ENCODE measurements at places on chromosomes 16 and 17.
A peak's percentile ranks its signal among the peaks of the same experiment; 100 is the strongest.

GRCh38 chr16:70470927-70471341, 16.5 kb downstream of the FCSK start:
- DNase-seq: no peak

DNA sequence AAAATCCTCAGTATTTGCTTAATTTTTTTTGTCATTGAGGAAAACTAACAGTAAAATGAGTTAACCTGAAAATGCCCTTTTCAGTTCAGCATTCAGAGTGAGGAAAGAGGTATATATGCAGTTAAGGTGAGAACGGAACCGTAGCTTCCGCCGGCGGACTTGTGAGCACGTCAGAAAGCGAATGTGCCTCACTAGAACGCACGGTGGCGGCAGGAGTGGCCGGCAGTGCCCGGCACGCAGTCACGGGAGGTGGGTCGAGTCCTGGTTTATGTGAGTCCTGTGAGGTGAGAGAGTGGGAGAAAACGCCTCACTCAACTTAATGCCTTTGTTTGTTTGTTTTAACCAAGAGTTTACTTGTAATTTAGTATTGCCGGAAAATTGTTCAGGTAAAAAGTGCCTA, 6.1 kb downstream of the SEC14L1 start:
- no peak for DNase-seq

GRCh38 chr17:80938556-80938955, 53.1 kb upstream of the CHMP6 start:
- no peak for DNase-seq

DNA sequence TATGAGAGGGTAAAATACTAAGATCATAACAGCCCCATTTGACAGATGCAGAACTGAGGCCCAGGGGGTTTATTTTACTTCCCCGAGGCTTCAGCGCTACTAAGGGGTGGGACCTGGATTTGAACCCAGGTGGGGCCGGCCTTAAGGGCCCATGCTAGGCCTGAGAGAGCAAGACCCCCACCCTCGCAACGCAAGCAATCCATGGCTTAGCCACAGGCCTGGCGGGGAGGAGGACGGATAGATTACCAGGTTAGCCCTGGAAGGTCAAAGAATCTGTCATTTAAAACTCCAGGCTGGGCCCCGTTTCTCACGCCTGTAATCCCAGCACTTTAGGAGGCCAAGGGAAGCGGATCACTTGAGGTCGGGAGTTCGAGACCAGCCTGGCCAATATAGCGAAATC, 1.9 kb upstream of the CDH3 start:
- no peak for DNase-seq

DNA sequence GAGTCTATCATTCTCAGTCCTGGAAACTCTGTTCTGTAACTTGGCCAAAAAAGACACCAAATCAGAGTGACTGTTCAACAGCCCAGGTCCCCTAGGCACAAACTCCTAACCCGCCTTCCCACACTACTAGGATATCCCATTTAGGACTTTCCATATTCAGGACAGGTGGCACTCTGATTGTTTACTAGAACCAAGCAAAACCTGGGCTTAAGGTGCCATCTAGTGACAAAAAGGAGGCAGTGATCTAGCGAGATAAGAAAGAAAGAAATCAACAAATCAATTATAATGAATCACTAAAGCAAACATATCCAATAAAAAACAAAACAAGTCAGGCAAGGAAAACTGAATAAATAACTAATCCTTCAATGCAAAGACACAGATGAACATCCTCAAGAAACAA, 203.9 kb downstream of the CEP112 start:
- DNase-seq: no peak

DNA sequence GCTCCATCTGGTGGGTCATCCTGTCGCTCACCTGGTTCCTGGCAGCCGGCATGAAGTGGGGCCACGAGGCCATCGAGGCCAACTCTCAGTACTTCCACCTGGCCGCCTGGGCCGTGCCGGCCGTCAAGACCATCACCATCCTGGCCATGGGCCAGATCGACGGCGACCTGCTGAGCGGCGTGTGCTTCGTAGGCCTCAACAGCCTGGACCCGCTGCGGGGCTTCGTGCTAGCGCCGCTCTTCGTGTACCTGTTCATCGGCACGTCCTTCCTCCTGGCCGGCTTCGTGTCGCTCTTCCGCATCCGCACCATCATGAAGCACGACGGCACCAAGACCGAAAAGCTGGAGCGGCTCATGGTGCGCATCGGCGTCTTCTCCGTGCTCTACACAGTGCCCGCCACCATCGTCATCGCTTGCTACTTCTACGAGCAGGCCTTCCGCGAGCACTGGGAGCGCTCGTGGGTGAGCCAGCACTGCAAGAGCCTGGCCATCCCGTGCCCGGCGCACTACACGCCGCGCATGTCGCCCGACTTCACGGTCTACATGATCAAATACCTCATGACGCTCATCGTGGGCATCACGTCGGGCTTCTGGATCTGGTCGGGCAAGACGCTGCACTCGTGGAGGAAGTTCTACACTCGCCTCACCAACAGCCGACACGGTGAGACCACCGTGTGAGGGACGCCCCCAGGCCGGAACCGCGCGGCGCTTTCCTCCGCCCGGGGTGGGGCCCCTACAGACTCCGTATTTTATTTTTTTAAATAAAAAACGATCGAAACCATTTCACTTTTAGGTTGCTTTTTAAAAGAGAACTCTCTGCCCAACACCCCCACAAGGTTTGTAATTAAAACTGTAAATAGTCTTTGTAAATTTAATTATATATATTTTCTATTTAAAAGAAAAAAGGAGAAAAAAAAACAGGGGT, 1.7 kb downstream of the FZD2 start:
- DNase-seq: no peak

GRCh38 chr17:62870030-62870541, 62.0 kb upstream of the MARCHF10 start:
- DNase-seq: no peak

- no peak for DNase-seq
Observed at GRCh38 chr16:28542646-28543045, 3.9 kb upstream of the NUPR1 start.

GRCh38 chr16:4909825-4910224, 27.1 kb downstream of the PPL start:
- no peak for DNase-seq

- no peak for DNase-seq
Observed at GRCh38 chr16:1036166-1036565, 36.4 kb upstream of the SSTR5 start.

- no peak for DNase-seq
Observed at GRCh38 chr16:56534847-56535383, 15.1 kb upstream of the BBS2 start.

GRCh38 chr17:69762359-69762758, 312.7 kb upstream of the KCNJ16 start:
- DNase-seq: no peak

DNA sequence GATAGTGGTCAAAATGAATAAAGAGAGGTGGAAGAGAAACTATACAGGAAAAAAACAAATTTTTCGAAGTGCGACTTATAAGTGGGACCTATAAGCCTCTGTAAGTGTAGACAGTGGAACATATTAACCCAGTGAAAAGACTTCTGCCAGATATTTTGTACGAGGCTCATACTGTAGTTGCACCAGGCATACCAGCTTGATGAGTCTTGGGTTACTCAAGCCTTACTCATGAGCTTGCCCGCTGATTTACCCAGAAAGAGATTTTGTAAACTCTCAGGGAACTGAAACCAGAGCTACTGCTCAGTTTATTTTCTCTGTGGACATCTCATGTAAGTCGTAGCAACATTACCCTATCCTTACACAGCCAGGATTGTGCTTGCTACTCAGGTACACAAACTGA, 708.0 kb upstream of the SOX9 start:
- no peak for DNase-seq

DNA sequence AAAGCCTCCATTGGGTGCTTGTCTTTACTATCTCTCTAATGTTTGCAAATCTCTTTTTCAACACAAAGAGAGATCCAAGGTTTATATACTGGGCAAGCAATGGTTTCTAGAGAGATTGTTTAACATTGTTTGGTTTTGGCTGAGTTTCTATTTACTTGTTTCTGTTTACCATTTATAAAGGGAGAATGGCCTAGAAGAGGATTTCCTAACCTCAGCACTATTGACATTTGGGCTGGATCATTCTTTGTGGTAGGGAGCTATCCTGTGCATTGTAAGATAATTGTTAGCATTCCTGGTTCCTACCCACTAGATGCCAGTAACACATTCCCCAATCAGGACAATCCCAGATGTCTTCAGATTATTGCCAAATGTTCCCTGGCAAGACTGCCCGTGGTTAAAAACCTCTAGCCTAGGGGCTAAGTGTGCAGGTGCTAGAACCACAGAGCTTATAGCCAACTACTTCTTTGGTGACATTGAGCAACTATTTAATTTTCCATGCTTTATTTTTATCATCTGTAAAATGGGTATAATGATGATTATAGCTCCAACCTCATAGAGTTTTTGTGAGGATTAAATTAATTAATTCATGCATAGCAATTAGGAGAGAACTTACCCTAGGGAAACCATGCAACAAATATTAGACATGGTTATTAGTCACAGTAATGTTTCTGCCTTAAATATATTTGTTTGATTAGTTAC, 413.9 kb upstream of the MAF start:
- no peak for DNase-seq

- DNase-seq: no peak
Observed at GRCh38 chr16:83187405-83187804, 560.6 kb downstream of the CDH13 start.

GRCh38 chr17:56434610-56435009, 158.9 kb upstream of the NOG start:
- DNase-seq: no peak

DNA sequence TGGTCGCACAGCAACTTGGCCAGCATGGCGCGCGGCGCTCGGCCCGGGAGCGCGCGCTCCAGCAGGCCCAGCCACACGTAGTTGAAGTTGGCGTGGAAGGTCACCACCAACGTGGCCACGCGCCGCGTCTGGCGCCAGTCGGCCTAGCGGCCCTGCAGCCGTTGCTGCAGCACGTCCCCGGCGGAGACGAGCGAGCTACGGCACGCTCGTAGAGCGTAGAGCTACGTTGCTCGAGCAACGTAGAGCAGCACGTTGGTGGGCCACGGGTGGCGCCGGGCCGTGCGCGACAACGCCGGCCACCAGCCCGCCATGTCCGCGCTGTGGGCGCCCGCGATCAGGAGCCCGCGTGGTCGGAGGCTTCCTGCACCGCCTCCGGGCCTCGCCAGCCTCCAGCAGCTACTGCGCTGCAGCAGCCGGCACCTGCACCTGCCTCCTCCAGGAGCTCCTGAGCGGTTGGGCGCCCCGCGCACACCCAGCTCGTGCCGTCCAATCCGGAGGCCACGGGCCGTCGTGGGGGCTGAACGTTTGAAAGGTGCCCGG, 13.4 kb upstream of the SULT1A1 start:
- DNase-seq: peak; percentile 52

- no peak for DNase-seq
Observed at GRCh38 chr17:49989518-49989880, 5.5 kb downstream of the DLX3 start.

DNA sequence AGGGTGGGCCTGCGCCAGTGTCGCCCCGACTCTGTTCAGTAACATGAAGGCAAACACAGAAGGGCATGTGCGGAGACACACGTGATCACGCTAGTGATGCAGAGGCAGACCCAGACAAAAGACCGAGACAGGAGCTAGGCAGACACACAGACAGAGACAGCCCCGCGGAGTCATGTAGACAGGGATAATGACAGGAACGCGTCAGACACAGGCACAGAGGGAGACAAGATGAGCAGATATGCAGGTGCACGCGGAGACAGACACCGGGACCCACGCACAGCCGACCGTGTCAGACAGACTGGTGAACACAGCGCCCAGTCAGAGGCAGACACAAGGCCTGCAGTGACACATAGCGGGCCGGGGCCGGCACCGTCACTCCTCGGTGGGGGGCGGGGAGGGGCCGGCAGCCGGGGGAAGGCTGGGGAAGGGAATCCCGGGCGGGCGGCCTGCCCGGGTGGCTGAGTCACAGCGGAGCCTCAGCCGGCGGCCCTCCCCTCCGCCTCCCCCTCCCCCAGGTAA, 7.4 kb downstream of the KDM6B start:
- peak; percentile 89 for DNase-seq

DNA sequence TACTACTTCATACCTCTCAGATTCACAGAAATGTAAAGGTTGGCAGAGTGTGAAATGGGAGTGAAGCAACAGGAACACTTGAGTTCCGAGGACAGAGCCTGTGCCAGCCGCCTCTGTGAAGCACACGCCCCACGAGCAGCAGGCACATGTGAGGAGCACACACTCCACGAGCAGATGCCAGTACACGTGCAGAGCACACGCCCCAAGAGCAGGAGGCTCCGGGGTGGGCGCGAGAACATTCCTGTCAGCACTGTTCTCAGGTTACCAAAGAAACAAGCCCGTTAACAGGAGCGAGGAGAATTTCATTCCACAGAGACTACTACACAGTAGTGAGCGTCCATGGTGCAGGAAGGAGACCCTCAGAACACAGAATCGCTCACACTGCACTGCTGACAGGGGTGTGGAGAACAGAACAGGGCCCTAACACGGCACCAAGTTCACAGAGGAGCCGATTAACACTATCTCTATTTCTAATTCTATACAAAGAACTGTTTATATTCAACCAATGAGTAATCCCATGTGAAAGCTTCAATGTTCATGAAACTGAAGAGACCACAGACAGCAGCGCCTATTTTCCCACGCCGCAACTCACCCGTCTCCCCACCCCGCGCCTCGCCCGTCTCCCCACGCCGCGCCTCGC, 40.1 kb downstream of the KLHDC4 start:
- DNase-seq: no peak

GRCh38 chr17:75902406-75902805, 2.3 kb downstream of the MRPL38 start:
- DNase-seq: no peak

- no peak for DNase-seq
Observed at GRCh38 chr16:86671486-86672178, 93.3 kb downstream of the FOXL1 start.

DNA sequence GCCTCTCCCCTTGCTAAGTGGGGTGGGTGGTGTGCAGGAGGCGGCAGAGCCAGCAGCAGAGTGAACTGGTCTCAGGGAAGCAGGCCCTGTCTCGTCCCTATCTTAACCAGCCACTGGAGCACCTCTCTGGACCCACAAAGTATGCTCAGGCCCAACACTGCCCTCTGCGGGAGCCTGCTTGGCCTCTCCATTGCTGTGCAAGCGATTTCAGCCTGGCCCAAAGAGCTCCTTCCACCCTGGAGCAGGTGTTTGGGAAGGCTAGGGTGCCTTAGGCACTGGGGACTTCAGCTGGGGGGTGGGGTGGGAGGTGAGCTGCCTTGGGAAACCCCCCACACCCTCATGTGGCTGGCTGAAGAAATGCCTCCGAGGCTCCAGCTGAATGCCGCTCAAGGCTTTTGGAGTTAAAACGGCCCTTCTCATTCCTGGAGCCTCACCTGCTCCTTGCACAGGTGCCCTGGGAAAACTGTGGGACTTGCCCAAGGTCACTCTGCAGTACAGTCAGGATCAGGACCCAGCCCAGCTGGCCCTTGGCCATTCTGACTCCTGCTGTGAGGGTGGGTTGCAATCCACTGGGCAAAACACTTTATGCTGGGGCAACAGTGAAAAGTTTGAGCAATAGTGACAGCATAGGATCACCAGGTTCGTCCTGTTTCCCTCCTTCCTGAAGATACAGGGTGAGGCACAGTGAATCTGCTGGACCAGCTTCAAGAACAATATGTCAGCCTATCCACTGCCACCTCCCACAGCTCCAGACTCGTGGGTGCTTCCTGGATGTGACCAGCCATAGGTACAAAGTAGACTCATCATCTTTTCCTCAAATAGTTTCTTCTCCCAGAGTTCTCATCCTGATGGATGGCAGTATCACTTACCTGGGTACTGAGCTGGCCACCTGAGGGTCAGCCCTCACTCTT, 5.9 kb upstream of the UBE2O start:
- no peak for DNase-seq
